ENCODE measurements at places on chromosomes 3 and 15.

GRCh38 chr3:80055306-80055705 is 287.5 kb upstream of the ROBO1 start:
- DNase-seq: no peak

GRCh38 chr3:149020839-149021252 is 29.5 kb downstream of the GYG1 start:
- no peak for DNase-seq

DNA sequence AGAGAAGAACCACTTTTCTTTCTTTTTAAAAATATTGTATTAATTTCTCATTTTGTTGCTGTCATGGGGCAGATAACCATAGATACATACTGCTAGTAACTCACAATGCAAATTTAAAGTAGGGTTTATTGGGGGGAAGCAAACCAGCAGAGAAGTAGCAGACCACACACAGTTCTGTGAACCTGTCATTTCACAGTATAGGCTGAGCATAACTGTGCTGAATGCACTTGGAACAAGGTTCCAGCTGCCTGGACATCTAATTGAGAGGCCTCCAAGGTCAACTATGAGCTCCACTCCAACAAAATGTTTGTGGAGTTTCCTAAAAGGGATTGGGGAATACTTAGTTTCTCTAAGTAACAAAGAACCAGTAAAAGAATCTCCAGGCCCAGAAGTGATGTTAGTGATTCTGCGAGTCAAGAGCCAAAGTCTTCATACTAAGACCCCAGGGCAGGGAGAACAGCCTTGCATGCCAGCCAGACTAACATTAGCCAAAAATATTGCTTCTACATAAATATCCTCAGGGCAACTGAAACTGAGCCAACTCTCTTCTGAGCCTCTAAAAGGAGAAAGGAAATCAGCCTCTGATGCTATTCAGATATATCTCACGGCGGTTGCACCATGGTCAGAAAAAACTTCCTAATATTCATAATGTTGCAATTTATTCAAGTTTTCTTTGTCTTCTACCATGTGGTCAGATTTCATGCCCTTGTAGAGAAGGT is 856.4 kb upstream of the ALCAM start:
- no peak for DNase-seq

DNA sequence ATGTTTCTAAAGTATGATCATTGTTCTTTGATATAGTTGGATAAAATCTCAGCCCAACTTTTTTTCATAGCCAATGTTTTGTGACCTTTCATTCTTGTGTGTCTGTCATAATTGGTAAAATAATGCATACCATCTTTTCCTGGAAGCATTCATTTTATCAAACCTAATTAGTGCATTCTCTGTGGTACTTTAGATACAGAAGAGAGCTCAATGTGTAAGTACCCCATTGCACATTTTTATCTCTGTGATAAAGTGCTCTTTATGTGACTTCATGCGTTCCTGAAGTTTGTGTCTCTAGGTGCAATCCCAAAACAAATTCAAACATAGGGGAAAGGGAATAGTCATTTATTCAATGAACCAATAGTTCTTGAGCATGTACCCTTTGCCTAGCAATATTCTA is 628.5 kb downstream of the GBE1 start:
- no peak for DNase-seq

DNA sequence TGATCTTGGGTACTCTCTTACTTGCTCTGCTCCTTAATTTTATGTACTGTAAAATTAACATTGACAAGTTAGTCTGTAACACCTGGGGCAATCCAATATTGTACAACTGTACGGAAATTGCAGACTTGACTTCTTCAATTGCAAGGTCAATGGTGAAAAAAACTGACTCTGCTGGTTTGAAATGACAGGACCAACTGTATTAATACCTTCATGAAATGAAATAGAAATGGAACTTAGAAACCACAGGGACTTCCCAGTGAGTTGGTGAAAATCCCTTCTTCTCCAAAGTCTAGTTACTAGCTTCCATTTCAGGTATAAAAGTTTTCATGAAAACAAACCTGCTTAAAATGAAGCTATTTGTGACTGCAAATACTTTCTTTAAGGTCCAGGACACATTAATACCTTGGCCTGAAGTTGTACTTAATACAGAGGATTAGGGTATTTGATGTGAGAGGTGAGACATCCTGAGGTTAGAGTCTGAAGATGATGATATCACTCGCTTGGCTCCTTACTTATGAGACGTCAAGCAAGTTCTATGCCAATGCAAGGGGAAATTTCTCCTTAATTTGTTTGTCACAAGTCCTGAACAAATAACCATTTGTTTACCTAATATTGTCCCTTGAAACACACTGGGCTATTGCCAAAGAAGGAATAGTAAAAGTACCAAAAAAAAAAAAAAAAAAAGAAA is 226.2 kb upstream of the TP63 start:
- no peak for DNase-seq

DNA sequence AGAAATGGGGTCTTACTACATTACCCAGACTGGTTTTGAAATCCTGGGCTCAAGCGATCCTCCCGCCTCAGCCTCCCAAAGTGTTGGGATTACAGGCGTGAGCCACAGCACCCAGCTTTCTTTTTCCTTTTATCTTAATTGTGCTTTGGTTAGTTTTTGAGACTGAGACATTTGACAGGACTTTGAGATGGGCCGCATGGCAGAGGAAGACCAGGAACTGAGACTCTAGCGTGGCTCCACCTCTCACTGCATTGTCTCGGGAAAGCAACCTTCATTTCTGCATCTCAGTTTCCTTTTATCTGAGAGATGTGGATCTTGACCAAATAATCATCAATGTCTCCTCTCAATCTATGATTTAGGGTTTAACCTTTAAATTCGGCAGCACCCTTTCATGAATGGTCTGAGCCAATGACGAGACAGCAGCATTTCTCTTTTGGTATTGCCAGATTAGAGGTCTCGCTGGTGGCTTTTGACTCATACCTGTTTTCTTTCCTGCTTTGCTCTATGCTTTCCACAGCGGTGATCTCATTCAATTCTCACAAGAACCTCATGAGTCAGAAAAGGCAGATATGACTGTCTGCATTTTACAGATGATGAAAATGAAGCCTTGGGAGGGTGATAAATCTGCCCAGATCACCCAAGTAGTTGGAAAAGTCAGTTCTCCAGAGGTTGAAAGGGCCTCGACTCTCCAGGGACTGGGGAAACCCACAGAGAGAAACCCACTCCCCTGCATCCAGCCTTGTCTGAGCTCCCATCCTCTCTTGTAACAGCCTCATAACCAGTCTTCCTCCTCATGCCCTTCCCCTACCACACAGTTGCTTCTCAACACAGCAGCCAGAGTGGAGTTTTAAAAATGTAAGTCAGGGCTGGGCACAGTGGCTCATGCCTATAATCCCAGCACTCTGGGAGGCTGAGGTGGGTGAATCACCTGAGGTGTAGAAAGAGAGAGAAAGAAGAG is 84.8 kb upstream of the FOXB1 start:
- DNase-seq: no peak

DNA sequence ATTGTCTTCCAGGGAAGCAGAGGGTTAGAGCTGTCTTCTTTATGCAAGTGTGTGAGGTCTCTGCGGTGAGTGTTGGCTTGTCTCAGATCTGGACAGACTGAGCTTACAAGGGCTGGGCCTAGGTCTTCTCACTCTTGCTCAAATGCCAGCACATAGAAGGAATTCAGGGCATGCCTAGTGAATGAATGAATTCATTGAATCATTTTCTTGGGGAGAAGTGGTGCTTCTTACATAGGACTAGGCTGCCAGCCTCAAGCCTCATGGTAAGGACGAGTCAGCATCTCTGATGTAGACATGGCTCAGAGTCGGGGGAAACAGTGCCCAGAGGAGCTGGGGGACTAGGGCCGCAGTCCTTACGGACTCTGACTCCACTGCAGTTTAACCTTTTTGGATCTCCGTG is 17.2 kb downstream of the MKRN2 start:
- DNase-seq: no peak

GRCh38 chr15:61083788-61084134 is 145.3 kb downstream of the RORA start:
- DNase-seq: no peak

GRCh38 chr15:58329781-58330671 is 101.8 kb upstream of the LIPC start:
- DNase-seq: no peak

DNA sequence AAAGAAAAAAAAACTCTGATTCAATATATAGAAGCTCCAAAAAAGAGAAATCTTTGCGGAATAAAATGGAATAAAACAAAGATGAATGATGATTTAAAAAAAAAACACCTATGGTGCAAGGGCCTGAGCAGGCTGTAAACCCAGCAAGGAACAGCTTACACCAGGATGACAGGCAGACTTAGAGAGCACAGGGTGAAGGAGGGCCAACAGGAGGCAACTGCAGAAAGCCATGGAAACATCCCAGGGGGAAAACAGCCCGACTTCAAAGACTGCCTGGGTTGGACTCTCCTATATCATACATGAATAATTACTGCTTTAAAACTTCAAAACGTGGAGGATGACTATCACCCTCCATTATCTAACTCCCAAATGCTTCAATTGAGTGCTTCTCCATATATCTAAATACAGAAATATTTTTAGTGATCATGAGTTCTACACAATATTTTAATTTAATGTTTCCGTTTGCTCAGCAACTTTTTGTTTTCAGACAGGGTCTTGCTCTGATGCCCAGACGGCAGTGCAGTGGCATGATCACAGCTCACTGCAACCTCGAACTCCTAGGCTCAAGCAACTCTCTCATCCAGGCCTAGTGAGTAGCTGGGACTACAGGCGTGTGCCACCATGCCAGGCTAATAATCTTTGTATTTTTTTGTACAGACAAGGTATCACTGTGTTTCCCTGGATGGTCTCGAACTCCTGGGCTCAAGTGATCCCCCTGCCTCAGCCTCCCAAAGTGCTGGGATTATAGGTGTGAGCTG is 456.2 kb downstream of the TBL1XR1 start:
- DNase-seq: no peak

DNA sequence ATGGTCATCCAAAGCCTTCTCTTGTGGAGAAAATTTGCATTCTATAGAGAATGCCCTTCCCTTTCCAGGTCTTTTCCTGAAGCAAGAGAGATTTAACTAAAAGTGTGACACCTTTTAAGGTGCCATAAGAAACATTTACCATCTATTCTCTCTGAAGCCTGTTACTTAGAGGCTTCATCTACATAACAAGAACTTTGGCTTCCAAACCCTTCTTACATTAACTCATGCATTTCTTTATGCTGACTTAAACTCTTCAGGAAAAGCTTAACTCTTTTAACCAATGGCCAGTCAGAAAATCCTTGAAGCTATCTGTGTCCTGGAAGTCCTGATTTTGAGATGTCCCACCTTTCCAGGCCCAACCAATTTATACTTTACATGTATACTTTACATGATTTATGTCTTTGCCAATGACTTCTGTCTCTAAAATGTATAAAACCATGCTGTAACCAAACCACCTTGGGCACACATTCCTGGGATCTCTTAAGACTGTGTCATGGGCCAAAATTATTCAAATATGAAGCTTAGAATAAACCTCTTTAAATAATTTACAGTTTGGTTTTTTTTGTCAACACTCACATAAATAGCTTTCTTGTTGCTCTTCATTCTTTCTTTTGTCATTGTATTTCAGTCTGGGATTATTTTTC is 472.6 kb upstream of the NECTIN3 start:
- DNase-seq: no peak

- no peak for DNase-seq
These were observed 42.1 kb upstream of the GCNT3 start for GRCh38 chr15:59569477-59569876.

DNA sequence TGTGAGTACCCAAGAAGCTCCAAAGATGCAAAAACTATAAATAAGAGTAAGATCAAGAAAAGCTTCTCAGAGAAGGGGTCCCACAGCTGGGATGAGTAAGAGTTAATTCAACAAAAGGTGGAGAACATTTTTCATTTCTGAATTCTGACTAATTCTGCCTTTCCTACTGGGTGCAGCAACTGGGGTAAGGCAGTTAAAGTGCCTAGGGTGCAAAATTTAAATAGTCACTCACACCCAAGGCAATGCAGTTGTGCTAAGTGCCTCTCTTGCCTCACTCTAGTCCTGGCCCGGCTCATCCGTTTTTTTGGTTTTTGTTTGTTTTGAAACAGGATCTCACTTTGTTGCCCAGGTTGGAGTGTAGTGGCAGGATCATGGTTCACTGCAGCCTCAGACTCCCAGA is 240.2 kb downstream of the TP63 start:
- DNase-seq: no peak

- DNase-seq: no peak
These were observed 35.2 kb downstream of the ANP32A start for GRCh38 chr15:68785541-68785940.

DNA sequence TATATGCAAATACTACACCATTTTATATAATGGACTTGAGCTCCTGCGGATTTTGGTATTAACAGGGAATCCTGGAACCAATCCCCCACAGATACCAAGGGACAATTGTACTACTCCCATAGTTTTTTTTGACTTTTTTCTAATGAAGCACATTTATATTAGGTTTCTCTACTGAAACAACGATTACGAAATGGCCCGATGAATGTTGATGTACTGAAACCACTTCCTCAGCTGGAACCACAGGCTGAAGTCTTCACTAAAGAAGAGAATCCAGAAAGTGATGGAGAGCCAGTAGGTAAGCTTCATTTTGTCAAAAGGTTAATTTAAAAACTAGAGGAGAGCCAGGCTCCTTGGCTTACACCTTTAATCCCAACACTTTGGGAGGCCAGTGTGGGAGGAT is 121.5 kb upstream of the LRRFIP2 start:
- DNase-seq: no peak

GRCh38 chr3:195546130-195546560 is 3.0 kb upstream of the PPP1R2 start:
- no peak for DNase-seq

- no peak for DNase-seq
These were observed 17.1 kb upstream of the LZTFL1 start for GRCh38 chr3:45858809-45859543.

GRCh38 chr3:13370609-13371008 is 49.5 kb downstream of the NUP210 start:
- DNase-seq: no peak

- DNase-seq: peak; percentile 1
These were observed 3.6 kb downstream of the PXK start for GRCh38 chr3:58336135-58336882.

DNA sequence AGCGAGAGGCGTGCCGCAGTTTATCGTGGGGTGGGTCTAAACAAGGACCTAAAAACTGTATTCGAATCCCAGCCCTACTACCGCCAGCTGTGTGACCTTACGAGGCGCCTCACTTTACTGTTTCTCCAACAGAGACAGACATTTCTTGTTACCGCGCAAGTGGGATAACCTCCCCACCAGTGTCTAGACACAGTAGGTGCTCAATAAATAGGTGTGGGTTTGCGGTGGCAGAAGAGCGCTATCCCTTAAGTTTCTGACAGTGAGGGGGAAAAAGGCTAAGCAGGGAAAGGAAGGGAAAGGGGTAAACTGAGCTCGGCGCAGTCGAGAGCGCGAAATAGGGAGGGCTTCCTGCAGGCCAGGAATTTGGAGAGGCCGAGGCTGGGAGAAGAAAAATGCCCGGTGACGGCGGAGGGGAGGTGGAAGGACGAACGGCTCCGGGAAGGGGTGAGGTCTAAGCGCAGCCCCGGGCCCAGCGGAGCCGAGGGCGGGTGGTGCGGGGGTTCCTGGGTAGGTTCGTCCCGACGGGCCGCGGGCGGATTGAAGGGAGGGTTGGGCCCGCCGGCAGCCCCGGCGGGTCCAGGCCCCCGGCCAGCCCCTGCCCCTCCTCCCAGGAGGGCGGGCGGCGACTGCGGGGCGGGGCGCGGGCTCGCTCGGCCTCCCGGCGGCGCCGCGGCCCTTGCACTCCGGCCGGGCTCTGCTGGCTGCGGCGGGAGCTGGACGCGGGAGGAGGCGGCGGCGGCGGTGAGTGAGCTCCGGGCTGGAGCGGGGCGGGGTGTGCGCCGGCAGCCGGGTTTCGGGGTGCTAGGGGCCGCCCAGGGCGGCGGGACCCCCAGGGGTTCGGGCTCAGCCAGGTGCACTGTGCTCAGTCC is at the start of gene CGNL1:
Gene CGNL1 (plus strand): TSS at position 679 of the 869 bp plus-strand sequence. CDS start 61,495 bp downstream, outside the sequence.
- DNase-seq: peak; percentile 47

GRCh38 chr3:5390936-5391625 is 203.6 kb downstream of the EDEM1 start:
- DNase-seq: no peak
